ENCODE measurements at places on chromosomes 3 and 15.

DNA sequence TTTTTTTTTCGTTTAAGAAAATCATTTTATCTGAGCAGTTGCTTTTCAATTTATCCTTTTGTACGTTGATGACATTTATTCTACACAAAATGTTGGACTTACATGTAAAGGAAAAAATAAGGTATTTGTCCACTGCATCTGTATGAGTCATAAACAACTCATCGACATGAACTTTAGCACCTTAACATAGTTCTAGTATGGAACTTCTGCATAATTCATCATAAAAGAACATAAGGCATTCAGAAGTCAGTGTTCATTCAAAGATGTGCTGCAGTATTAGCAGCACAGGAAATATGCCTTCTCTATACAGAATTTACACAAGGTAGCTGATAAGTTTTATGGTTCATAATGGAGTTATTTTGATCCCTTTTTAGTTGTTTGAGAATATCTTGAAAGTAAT lies 801.6 kb downstream of the CADM2 start:
- DNase-seq = no peak

DNA sequence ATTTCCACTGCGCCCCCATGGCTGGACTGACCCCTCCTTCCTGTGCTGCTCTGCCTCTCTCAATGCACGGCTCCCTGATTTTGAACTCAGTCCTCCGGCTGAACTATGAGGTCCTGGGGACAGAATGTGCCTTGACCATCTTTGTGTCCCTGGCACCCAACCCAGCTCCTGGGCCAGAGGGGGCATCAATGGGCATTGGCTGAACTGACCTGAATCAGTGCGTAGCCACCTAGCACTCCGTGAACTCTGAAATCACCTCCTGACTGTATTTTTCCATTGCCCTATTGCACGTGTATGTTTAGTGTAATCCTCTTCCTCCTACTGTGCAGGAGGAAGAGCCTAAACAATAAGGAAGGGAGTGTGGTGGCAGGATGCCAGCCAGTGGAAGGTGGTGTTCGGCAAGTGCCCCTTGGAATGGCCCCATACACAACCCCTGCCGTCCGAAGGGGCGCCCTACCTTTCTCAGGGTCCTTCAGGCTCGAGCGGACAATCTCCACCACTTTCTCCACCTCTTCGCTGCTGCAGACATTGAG lies 33.5 kb downstream of the BDH1 start:
- no peak for DNase-seq

DNA sequence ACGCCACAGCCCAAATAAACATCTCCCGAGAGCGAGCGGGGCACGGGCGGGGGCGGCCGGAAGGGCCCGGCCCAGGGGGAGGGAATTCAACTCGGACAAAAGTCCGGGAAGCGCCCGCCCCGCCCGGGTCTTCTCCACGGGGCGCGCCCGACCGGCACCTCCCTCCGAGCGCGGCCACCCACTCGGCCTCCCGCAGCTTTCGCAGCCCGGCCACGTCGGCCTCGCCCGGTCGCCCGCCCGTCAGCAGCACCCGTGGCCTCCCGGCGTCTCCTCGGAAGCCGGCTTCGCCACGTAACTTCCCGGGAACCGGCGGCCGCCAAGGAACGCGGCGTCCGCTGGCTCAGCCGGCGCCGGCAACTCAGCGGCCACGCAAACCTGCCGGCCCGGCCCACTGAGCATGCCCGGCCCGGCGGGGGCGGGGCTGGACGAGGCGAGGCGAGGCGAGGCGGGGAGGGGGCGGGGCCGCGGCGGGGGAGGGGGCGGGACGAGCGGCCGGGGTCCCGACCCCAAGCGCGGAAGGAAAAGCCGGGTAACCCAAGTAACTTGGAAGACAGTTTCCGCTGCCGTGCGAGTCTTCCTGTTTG lies at the start of gene TJP1:
TJP1 (minus strand) TSS at position 369 of the 584 bp plus-strand sequence. CDS start 440 bp downstream, outside the sequence.
- DNase-seq = no peak

DNA sequence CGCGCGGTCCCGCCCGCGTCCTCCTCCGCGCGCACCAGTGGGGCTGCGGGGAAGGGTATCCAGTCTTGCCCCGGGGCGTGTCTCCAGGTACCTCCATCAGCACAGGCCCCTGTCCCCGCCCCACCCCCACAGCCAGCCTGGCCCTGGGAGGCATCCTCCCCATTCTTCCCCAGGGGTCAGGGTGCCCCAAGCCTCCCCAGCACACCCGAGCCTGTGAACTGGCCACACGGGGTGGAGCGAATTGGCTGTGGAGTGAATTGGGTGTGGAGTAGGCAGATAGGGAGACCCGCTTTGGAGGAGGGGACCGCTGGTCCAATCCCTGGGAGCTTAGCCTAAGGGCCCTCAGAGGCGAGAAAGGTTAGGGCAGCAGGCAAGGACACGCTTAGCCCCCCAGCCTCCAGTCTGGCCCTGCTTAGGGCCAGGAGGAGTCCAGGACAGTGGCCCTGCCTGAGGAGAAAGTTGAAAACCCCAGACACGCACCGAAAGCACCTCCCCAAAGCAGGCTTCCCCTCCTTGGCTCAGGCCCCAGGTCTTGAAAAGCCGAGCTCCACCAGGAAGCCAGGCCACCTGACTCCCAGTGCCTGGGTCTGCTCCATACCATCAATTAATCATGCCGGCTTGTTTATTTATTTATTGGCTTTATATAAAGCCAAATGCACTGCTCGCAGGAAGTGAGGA lies 107.7 kb upstream of the SLC6A11 start:
- DNase-seq = no peak

DNA sequence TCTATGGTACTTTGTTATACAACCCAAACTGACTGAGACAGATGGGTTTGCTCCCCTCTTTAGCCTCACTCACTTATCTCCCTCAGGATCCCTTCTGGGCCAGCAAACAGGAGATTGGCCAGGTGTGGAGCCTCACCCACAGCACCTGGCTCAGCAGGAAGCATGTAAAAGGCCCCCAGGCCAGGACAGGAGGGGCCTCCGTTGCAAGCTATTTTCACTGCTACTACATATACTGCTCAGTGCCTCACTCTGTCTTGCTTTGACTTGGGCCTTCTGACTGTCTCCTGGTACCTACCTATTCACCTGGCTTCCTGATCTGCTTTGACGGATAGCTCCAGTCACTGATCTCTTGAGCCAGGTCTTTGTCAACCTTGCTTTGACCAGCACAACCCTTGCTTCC lies 20.4 kb upstream of the TPM1 start:
- DNase-seq = no peak

GRCh38 chr3:170002879-170003278 lies 34.9 kb upstream of the GPR160 start:
- peak; percentile 9 for DNase-seq

DNA sequence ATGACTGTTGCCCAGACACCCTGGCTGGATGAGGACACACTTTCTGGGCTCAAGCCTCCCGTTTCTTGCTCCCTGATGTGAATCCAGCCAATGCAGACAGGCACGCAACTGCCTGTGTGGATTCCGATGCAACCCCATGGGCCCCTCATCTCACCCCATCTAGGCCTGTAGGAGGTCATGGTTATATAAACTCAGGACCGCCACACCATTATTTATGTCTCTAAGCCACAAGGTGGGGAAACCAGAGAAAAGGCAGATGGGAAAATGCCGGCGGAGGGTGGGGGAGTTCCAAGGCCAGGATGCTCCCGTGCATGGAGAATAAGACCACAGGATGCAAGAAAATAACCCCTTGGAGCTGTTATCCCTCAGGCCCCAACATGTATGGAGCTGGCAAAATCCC lies 2.0 kb downstream of the MESP1 start:
- DNase-seq = no peak

- DNase-seq = peak; percentile 21
Measured at GRCh38 chr15:64651601-64652191, 123.7 kb downstream of the RBPMS2 start.

DNA sequence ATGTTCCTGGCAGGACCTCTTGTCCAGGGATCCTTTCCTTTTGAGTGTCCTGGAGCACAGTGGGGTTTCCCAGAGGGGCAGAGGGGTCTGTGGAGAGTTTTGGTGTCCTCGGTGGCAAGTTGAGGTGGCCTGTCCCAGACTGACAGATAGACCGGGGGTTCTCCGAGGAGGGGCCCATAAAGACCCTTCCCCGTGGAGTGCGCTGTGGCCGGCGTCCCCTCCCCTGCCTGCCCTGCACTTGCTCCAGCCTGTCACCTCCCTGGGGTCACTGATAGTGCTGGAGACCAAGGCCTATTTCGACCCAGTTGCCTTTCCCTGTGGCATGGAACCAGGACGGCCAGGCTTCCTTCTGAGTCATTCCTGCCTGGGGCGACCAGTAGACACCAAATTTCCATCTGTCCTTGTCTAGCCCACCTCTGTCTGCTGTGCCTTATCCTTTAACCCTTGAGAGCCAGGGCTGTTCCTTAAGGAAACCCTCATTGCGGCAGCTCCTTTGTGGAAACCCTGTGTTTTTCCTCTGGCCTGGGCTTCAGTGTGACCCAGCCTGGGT lies 2.9 kb downstream of the MUC4 start:
- DNase-seq = no peak

GRCh38 chr15:37016231-37016630 lies 84.1 kb downstream of the MEIS2 start:
- DNase-seq = no peak

- DNase-seq = no peak
Measured at GRCh38 chr15:69957175-69957574, 140.5 kb downstream of the TLE3 start.

- no peak for DNase-seq
Measured at GRCh38 chr3:116000311-116000710, 377.0 kb downstream of the GAP43 start.

DNA sequence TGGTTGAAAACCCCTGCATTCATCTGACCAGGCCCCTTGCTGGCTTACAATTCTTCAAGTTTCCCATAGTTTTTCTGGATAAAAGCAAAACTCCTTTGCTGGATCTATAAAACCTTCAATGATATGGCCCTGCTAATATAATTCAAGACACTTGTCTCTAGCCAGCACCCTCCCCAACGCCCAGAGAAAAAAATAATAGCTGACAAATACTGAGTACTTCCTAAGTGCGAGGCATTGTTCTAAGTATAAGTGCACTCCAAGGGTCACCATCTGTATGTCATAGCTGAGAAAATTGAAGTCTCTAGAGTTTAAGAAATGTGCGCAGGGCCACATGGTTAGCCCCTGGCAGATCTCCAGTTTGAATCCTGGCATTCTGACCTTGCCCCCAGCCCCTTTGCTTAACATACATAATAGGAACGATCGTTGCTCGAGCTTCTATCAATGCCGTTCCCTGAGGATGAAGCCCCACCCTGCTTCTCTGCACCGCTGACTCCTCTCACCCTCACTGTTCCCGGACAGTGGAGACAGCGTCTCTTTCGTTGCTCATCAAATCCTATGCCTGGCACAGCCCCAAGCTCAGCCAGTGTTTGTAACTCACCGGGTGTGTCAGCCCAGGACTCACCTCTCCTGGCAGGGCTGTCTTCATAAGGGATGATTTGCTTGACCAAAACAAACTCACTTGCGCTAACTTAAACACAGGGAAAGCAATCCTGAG lies 377.1 kb upstream of the PROK2 start:
- DNase-seq = no peak

- peak; percentile 46 for DNase-seq
Measured at GRCh38 chr3:186930641-186931531, 560 bp downstream of the ST6GAL1 start.

DNA sequence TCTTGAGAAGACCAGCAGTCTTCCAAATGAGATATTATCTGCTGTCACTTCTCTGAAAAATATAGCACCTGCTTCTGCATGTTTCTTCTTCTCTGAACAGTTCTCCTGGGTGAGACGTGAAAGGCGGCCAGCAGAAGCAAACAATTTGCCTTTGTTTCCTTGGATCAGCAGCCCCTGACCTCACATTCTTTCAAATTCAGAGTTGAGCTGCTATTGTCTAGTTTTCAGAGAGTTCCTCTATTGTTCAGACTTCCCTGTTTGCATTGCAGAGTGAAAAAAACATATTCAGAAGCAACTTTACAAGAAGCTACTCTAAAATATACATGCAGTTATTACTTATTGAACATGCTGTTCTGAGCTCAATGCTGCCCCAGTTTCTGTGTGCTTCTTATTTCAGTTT lies 653.6 kb downstream of the NAALADL2 start:
- DNase-seq = no peak

- no peak for DNase-seq
Measured at GRCh38 chr3:2958551-2958950, 151.6 kb downstream of the IL5RA start.

- no peak for DNase-seq
Measured at GRCh38 chr3:11230832-11231231, 41.4 kb upstream of the ATG7 start.

DNA sequence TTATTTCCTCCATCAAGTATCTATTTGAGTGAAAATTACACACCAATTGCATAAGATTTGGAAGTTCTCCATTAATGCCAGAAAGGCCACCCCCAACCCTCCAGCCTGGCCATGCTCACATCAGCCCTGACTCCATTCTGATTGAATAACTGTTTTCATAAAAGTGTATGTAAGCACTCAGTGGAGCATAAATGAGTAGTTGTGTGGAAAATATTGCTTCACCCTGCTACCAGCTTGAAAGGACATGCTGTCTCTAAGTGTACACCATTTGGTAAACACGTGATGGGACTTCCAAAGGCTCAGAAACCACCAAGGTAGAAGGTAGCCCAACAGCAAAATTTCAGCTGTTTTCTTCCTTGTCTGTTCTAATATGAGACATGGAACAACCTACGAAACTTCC lies 393.8 kb downstream of the ZNF385D start:
- DNase-seq = no peak

DNA sequence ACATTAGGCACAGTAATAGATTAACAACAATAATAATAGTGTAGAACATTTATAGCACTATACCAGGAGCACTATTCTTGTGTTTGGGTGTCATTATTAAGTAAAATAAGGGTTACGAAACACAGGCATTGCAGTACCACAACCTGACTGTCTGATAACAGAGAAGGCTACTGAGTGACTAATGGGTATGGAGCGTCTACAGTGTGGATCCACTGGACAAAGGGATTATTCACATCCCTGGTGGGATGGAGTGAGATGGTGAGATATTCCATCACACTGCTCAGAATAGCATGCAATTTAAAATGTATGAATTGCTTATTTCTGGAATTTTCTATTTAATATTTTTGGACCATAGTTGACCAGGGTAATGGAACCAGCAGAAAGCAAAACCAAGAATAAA lies 18.2 kb downstream of the MINDY4B start:
- no peak for DNase-seq

GRCh38 chr3:60651799-60652198 lies 599.5 kb downstream of the FHIT start:
- DNase-seq = no peak

- DNase-seq = no peak
Measured at GRCh38 chr3:46369675-46370132, 1.0 kb upstream of the CCR5 start.

DNA sequence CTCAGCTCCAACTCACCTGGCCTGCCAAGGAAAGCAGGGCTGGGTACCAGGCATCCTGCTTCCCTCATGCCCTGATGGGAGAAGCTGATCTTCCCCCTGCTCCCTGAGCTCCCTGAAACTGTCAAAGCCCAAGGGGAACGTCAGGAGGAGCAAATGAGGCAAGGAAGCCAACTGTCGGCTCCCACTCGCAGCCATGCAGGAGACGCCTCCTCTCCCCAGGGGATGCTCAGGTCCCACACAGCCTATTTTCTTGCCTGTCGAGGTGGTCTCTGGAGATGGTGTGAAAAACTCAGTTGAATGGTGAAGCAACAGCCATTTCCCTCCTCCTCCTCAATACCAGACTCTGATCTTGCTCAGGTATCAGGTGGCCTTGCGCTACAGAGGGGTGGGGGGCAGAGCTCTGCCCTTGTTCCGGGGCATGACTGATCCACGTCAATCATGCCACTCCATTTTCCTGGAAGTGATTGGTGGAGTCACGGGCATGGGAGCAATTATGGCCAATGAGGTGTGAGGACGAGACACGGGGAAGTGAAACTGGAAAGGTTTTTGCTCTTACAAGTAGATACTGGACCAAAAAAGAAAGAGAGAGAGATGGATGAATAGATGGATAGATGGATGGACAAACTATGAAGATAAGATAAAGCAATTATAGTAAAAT lies 58.2 kb downstream of the SLC6A1 start:
- no peak for DNase-seq

GRCh38 chr15:77538027-77538451 lies 94.7 kb downstream of the LINGO1 start:
- DNase-seq = no peak

All from T-cell (primary cell).